OCI-LY7 (cell line): ENCODE measurements at places on chromosomes 4 and X. TPM values are rescaled to one million over a fixed set of nuclear protein-coding genes. Genes with fewer than 3 reads are reported as not detected.

TMEM47 gene
- total RNA-seq, result not detected in 2 replicates

TSPAN7 gene
- not detected in 2 replicates for total RNA-seq

EDA2R gene
- 3.7 and 4.8 TPM in 2 replicates for total RNA-seq

ANKRD37 gene
- total RNA-seq, result 6.4 and 14.1 TPM in 2 replicates

NUDT10 gene
- total RNA-seq, result not detected in 2 replicates

CLDN22 gene
- total RNA-seq, result not detected in 2 replicates

NR3C2 gene
- total RNA-seq, result 2.0 and 2.4 TPM in 2 replicates

S100G gene
- total RNA-seq, result not detected in 2 replicates

ODAM gene
- not detected in 2 replicates for total RNA-seq

GC gene
- total RNA-seq, result not detected in 2 replicates

LINC00632 gene
- not detected in 2 replicates for total RNA-seq

FAAH2 gene
- total RNA-seq, result 1.3 and 2.1 TPM in 2 replicates

P2RY4 gene
- total RNA-seq, result 0.21 and 0.46 TPM in 2 replicates

STK32B gene
- not detected in 2 replicates for total RNA-seq

RTL5 gene
- total RNA-seq, result not detected in 2 replicates

TECRL gene
- total RNA-seq, result not detected in 2 replicates

TCEAL7 gene
- total RNA-seq, result not detected in 2 replicates

QDPR gene
- total RNA-seq, result 2.5 and 2.8 TPM in 2 replicates

PDE5A gene
- total RNA-seq, result 1.1 and 1.4 TPM in 2 replicates

FGF2 gene
- 0.53 and 0.85 TPM in 2 replicates for total RNA-seq

GUF1 gene
- total RNA-seq, result 34.7 and 38.1 TPM in 2 replicates

ALB gene
- total RNA-seq, result not detected in 2 replicates

MTNR1A gene
- total RNA-seq, result not detected in 2 replicates

TMEM128 gene
- total RNA-seq, result 17.8 and 20.6 TPM in 2 replicates

ATOH1 gene
- total RNA-seq, result not detected in 2 replicates

NRK gene
- not detected in 2 replicates for total RNA-seq

OPRPN gene
- total RNA-seq, result not detected in 2 replicates

WWC2 gene
- not detected in 2 replicates for total RNA-seq

RASSF6 gene
- 62.2 and 86.6 TPM in 2 replicates for total RNA-seq

CLIC2 gene
- not detected in 2 replicates for total RNA-seq

POU4F2 gene
- total RNA-seq, result not detected in 2 replicates

UGT2B15 gene
- total RNA-seq, result not detected in 2 replicates

SLC25A43 gene
- 14.3 and 15.6 TPM in 2 replicates for total RNA-seq

CSAG1 gene
- not detected in 2 replicates for total RNA-seq

AREG gene
- not detected in 2 replicates for total RNA-seq

INPP4B gene
- total RNA-seq, result not detected in 2 replicates

RRAGB gene
- 11.9 and 13.2 TPM in 2 replicates for total RNA-seq

RIPPLY1 gene
- total RNA-seq, result not detected in 2 replicates
